ENCODE measurements at places on chromosomes 16 and 17. TPM values are rescaled to one million over a fixed set of nuclear protein-coding genes. Genes with fewer than 3 reads are reported as not detected.

Gene ZFPM1
- 1.2 TPM for polyA plus RNA-seq

Gene CD300LG
- 5.6 TPM for polyA plus RNA-seq

DNA sequence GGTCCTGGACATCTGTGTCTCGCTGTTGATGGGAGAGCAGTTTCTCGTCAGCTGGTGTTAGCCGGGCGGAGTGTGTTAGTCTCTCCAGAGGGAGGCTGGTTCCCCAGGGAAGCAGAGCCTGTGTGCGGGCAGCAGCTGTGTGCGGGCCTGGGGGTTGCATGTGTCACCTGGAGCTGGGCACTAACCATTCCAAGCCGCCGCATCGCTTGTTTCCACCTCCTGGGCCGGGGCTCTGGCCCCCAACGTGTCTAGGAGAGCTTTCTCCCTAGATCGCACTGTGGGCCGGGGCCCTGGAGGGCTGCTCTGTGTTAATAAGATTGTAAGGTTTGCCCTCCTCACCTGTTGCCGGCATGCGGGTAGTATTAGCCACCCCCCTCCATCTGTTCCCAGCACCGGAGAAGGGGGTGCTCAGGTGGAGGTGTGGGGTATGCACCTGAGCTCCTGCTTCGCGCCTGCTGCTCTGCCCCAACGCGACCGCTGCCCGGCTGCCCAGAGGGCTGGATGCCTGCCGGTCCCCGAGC lies 17.9 kb downstream of the GAA start:
- no peak for DNase-seq

- no peak for DNase-seq
These were observed 40.2 kb upstream of the PLCG2 start for GRCh38 chr16:81738783-81739496.

DNA sequence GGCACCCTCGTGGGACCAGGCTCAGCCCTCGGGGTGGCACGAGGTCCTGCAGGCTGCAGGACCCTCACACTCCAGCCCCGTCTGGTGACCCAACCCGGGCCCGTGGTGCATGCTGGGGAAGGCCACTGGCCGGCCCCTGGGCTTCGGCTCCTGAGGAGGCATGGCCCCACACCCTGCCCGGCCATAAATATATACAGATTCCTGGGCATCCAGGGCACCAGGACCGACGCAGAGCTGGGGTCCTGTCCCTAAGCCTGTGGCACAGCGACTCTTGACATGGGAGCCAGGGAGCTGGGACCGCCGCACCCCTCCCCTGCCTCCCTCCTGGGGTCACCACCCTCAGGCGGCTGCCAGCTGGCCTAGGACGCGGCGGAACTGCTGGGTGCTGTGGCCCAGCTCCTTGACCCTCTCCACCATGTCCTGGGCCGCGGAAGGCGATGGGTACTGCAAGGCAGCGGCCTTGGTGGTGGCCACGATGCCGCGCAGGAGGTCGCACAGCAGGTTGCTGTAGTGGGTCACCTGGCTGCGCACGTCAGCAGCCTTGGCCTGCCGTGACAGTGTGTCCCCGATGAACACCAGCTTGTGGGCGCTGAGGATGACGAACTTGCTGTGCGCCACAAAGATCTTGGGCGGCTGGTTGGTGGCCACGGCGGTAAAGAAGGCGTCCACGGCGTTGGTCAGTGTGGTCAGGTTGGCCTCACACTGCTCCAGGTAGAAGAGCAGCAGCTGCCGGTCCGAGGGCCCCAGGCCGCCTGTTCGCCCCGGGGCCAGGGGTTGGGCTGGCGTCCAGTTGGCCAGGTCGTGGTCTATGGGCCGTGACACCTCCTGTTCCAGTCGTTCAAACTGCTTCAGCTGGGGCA lies 10.6 kb downstream of the CTRB1 start:
- DNase-seq: no peak

- no peak for DNase-seq
These were observed 50.7 kb upstream of the RPL38 start for GRCh38 chr17:74152591-74153455.

GRCh38 chr16:57427824-57428223 lies 19.4 kb downstream of the CIAPIN1 start:
- DNase-seq: no peak

DNA sequence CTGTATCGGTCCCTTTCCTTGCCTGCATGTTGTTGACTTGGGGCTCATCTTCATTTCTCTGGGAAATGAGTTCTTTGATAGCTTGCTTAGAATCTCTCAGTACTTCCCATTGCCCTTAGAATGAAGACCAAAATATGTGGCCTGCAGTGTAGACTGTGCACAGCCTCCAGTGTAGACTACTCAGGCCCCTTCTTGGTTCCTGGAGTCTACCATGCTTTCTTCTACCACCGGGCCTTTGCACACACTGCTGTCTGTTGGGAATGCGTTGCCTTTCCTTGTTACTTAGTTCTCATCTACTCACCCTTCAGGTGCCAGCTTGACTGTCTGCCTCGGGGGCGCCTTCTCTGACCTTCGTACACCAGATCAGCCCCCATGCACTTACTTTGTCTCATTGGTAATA lies 82.0 kb downstream of the ABCC1 start:
- no peak for DNase-seq

All from ovary (tissue), 10 donors.